ENCODE measurements at places on chromosomes 16 and 17.

GRCh38 chr17:19513897-19514488 is 19.7 kb upstream of the SLC47A1 start:
- DNase-seq = peak; percentile 77

GRCh38 chr17:57597531-57598453 is 147.3 kb downstream of the CCDC182 start:
- DNase-seq = no peak

- DNase-seq = no peak
Measured at GRCh38 chr17:49363251-49363650, 1.2 kb upstream of the ZNF652 start.

- DNase-seq = no peak
Measured at GRCh38 chr16:79293836-79294460, 306.6 kb downstream of the MAF start.

- no peak for DNase-seq
Measured at GRCh38 chr16:19098173-19098572, 15.6 kb upstream of the ITPRIPL2 start.

DNA sequence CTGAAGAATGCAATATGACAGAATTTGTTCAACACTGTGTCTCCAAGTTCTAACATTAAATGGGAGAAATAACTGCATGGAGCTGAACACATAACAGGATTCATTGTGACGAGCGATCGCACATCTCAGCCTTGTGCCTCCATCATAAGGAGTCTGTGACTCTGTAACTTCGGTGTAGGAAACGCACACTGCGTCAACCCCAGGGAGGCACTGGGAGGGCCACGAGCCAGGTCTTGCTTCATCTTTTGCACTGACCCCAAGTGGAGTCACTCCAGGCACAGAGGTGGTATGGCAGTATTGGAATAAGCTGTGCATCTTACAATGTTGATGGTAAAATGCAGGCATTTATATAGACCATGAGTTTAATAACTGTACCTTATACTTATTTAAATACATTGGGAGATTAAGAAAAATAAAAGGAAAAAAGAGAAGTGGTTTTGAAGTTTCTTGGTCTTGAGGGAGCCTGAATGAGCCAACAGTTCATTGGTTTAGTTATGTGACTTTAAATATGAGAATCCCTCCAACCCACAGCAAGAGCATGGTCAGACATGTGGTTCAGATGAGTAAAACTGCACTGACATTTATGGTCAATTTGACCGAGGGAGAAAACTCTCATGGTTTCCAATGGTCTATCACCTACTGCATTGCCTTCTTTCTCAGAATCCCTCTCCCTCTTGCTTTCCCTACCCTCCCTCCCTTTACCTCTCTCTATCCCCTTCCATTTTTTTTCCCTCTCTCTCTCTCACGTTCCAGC is 5.7 kb upstream of the PMP22 start:
- no peak for DNase-seq

GRCh38 chr16:57384248-57385070 is 12.2 kb downstream of the CX3CL1 start:
- DNase-seq = no peak

Data from stimulated activated effector memory CD8-positive, alpha-beta T cell treated with anti-CD3 and anti-CD28 coated beads, Interleukin-12 subunit alpha, Interleukin-12 subunit beta, amount 100 ng/mL, for 72 hours (primary cell).